ENCODE measurements at places on chromosomes 5 and 9.

GRCh38 chr9:111828193-111828592, 33.5 kb upstream of the SHOC1 start:
- DNase-seq: no peak

GRCh38 chr5:110917161-110917875, 154.2 kb upstream of the TSLP start:
- no peak for DNase-seq

GRCh38 chr5:102760815-102761214, 5.7 kb downstream of the PAM start:
- DNase-seq: no peak

GRCh38 chr5:79133121-79133656, 21.6 kb downstream of the BHMT start:
- no peak for DNase-seq

DNA sequence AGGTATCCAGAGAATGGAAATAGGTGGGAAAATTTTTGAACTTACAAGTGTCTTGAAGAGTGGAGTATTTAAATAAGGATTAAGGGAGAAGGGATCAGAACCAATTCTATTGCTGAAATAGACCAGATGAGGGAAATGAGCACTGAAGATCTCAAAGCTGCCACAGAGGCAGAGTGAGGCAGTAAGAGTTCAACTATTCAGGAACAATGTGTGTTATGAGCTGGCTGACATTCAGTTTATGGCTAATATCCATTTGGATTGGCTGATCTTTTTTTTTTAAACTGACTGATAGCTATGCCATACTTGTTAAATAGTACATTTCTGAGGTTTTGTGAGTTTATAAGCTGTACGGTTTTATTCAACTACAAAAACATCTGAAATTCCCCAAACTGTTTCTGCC, 95.3 kb upstream of the GNA14 start:
- DNase-seq: no peak

All from activated naive CD8-positive, alpha-beta T cell treated with anti-CD3 and anti-CD28 coated beads, Interleukin-2, amount 50 U/mL, for 16 hours (primary cell).